Aorta (tissue), 5 donors: ENCODE measurements at places on chromosomes 2 and 18. TPM values are rescaled to one million over a fixed set of nuclear protein-coding genes. Genes with fewer than 3 reads are reported as not detected.

DNA sequence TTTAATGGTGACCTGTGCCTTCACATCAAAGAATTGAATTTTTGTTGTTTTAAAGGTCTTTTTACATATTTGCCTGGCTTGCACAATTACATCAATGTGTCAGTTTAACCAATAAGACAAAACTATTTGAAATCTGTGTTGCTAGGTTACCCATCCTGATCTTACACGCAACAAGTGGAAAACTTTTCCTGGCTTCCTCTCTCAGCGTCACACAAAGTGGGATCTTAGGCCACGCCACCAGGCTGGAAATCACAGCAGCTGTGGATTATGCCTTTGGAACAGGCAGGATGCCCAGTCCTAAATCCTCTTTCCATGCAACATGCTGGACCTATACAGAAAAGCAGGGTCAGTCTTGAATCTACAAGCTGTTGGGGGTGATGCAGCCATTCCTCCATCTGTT is 298.2 kb upstream of the HNRNPA3 start:
- no peak overlapping the region for H3K27ac ChIP-seq
- H3K4me3 ChIP-seq: no peak overlapping the region
- no peaks in the 10 kb centered on the region for H3K4me1 ChIP-seq
- no peak for DNase-seq

DNA sequence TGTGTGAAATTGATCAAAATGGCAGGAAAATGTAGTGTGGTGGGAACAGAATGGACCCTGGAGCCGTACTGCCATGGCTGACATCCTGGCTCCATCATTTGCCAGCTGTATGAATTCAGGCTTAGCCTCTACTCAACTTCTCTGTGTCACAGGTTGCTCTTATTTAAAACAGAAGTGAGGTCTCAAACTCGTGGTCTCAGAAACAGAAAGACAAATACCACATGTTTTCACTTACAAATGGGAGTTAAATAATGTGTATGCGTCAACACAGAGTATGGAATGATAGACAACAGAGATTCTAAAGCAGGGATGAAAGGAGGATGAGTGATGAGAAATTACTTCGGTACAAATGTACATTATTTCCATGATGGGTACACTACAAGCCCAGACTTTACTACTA is 227.4 kb downstream of the DCC start:
- H3K27me3 ChIP-seq: no peaks in the 10 kb centered on the region
- no peaks in the 10 kb centered on the region for H3K4me1 ChIP-seq
- H3K4me3 ChIP-seq: no peak overlapping the region
- no peaks in the 10 kb centered on the region for H3K36me3 ChIP-seq
- no peak overlapping the region for H3K27ac ChIP-seq

- H3K27ac ChIP-seq: no peak overlapping the region
- no peak for DNase-seq
- no peaks in the 10 kb centered on the region for H3K4me1 ChIP-seq
- no peaks in the 10 kb centered on the region for H3K36me3 ChIP-seq
- H3K27me3 ChIP-seq: no peaks in the 10 kb centered on the region
Observed at GRCh38 chr2:170711774-170712652, 3.1 kb upstream of the SP5 start.

DNA sequence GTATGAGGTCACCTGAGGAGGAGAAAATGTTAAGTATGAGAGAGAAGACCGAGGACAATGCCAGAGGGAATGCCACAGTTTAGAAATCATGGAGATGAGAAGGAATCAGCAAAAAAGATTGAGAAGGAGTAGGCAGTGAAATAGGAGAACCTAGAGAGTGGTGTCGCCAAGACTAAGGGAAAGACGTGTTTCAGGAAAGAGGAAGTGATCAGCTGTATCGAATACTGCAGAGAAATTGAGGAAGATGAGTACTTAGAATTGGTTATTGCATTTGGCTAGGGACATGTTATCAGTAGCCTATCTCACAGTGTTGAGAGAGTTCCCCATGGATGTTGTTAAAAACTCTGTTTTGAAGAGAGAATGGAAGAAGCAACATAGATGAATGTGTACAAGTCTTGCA is 112.3 kb downstream of the GALNT1 start:
- no peak overlapping the region for H3K27ac ChIP-seq
- no peak for DNase-seq
- no peaks in the 10 kb centered on the region for H3K27me3 ChIP-seq
- no peaks in the 10 kb centered on the region for H3K36me3 ChIP-seq

The MPP4 gene
- 1.0 TPM for total RNA-seq

GRCh38 chr2:218607436-218608115 is at the start of gene PLCD4:
TSS of gene PLCD4 (plus strand) at chr2:218607899. CDS start at chr2:218615740, 7,841 bp downstream.
- peak within 1 kb of the TSS; percentile 19 for H3K27ac ChIP-seq
- no peaks in the 10 kb centered on the region for H3K4me1 ChIP-seq
- DNase-seq: no peak
- H3K4me3 ChIP-seq: no peak within 1 kb of the TSS
- no peaks in the 10 kb centered on the region for H3K27me3 ChIP-seq
- H3K36me3 ChIP-seq: no peaks in the 10 kb centered on the region

The HOXD12 gene
- not detected for total RNA-seq

DNA sequence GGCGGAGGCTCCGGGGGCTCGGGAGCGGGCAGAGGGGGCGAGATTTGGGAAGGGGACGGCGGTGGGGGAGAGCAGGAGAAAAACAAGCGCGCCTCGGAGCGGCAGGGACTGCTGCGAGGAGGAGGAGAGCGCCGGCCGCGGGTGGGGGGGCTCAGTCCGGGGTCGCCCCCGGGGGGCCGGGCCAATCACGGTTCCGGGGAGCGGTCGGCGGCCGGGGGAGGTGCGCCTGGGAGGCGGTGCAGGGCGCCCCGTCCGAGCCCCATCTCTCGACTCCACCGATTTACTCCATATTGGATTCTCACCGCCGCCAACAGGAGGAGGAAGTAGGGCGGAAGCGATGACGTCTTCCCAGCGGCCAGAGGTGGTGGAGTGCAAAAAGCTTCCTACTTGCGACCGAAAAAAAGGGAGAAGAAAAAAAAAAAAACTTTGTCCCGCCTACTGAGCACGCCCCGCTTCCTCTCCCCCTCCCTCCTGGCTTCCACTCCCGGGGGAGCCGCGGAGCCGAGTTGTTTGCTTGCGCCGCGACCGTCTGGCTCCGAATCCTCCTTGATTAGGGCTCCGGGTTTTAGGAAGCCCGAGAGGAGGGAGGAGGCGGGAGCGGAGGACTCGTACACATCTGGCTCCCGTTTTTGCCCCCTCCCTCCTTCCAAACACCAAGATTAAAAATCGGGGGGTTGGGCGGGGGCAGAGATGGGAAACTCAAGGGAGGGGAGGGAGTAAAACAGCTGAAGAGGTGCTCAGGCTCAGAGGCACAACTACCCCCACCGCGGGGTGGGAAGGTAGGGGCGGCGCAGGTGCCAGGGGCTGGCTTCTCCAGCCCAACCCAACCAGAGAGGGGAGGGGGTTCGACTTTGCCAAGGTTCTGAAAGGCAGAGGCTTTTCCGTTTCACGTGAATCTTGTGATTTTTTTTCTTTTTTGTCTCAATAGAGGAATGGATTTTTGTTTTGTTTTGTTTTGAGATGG is at the start of gene SPRED2:
TSS of gene SPRED2 (minus strand) at position 373 of the 964 bp plus-strand sequence. CDS start 612 bp downstream, outside the sequence.
- DNase-seq: peak; percentile 96
- H3K4me3 ChIP-seq: peak within 1 kb of the TSS; percentile 88
- no peaks in the 10 kb centered on the region for H3K4me1 ChIP-seq
- peak within 1 kb of the TSS; percentile 89 for H3K27ac ChIP-seq

DNA sequence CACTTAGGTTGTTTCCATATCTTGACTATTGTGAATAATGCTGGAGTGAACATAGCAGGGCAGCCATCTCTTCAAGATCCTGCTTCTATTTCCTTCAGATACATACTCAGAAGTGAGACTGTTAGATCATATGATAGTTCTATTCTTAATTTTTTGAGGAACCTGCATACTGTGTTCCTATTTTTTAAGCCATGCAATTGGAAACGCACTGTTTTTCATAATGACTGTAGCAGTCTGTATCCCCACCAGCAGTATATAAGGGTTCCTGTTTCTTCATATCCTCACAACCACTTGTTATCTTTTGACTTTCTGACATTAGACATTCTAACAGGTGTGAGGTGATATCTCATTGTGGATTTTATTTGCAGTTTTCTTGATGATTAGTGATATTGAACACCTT is 15.5 kb downstream of the NEURL3 start:
- no peak overlapping the region for H3K4me3 ChIP-seq
- no peaks in the 10 kb centered on the region for H3K4me1 ChIP-seq
- H3K27ac ChIP-seq: no peak overlapping the region
- no peak for DNase-seq

DNA sequence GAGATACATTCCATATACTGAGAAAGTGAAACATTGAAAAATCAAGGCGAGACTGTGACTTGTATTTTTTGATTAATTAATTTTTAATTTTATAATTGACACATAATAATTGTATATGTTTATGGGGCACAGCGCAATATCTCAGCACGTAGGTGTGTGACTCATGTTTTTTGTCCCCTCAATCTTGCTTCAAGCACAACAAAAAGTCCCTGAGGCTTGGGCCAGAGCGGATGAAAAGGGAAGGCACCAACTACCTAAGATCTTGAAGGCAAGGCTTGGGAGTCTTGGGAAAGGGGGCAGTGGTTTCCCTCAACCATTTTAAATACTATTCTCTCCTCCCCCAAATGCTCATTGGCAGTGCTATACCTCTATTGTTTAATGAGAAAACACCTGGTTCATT is 9.9 kb downstream of the SGPP2 start:
- no peaks in the 10 kb centered on the region for H3K27me3 ChIP-seq
- no peaks in the 10 kb centered on the region for H3K36me3 ChIP-seq
- no peak overlapping the region for H3K4me3 ChIP-seq
- no peak overlapping the region for H3K27ac ChIP-seq
- no peak for DNase-seq
- H3K4me1 ChIP-seq: no peaks in the 10 kb centered on the region

The NXPH2 gene
- not detected for total RNA-seq

DNA sequence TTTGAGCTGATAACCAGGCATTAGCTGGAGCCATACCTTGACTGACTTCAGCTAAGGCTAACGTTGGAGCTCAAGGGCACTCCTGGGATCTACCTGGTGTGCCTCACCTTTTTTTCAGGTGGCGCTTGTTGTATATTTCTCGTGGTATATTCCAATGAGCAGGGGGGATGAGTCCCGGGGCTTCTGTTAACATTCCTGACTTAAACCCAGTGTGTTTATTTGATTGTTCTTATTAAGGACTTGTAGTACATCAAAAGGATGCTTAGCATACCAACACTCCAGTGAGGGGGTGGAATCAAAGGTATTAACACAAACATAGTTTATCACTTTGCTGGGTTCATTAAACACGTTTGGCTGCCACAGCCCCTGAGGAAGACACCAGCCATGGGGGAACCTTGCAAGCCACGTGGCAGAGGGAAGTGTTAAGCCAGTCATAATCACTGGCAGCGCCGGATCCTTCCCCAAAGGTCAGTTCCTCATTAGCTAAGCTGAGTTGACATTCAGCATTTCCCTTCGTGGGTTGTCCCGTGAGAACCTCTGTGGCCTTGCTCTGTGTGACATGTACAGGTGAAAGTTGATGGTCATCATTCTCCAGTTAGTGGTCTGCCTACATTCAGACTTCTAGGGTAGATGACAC is 119.5 kb upstream of the MCFD2 start:
- peak; percentile 79 for DNase-seq
- H3K27ac ChIP-seq: peak overlapping the region; percentile 86
- no peak overlapping the region for H3K4me3 ChIP-seq
- H3K27me3 ChIP-seq: no peaks in the 10 kb centered on the region
- H3K36me3 ChIP-seq: no peaks in the 10 kb centered on the region
- H3K4me1 ChIP-seq: peaks cover 5% of the 10 kb centered on the region

The ATP6V1C2 gene
- 0.49 TPM for total RNA-seq

DNA sequence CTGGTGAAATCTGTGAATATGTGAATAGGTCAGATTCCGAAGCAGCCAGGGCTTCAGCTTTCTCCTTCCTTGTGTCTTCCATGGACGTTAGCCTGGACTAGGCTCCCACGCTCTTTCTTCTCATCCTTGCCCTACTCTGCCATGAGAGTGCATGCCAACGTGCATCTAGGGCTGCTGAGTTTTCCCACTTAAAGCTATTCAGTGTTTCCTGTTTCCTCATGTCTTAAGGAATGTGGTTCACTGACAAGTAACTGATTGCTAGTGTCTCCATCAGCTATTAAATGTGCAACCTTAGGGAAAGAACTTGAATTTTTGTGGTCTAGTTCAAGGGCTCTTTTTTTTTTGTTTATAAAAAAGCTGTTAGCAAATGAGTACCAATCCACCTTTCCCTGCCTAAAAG is 642.3 kb upstream of the LINC00305 start:
- no peak overlapping the region for H3K4me3 ChIP-seq
- H3K4me1 ChIP-seq: no peaks in the 10 kb centered on the region
- no peak for DNase-seq
- no peak overlapping the region for H3K27ac ChIP-seq
- no peaks in the 10 kb centered on the region for H3K36me3 ChIP-seq

DNA sequence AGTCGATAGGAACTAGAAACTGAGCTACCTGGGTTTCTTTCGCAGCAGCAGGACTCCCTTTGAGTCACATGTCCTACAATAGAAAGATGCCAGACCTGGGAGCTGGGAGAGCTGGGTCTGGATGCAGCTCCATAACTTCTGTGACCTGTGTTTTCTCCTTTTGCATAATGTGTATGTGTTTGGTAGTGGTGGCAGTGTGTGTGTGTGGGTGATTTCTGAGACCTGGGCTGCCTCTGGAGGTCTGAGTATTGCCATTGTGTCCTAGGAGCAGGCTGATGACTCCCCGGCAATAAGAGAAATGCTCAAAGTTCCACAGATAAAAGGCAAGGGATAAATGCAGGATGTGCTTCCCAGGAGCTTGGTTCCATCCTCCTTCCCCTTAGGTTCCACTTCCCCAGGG is 6.4 kb downstream of the WNT10A start:
- no peaks in the 10 kb centered on the region for H3K36me3 ChIP-seq
- no peaks in the 10 kb centered on the region for H3K27me3 ChIP-seq
- no peak overlapping the region for H3K27ac ChIP-seq

DNA sequence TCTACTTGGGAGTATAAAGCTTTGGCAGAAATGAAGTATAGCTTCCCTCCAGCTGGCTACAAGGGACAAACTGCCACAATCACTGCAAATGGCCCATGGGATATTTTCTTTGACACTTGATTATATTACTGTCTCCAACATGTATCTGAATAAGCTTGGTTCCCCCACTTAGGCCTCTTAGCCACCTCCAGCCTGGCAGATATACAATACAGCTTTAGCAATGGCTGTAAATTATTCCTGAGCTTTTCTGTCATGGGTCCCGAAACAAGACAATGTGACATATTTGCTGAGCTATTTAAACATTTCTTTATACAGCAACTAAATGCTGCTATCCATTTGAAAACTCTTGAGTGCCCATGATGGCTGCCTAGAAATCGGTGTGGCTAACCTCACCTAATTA is 406.2 kb downstream of the SUCLG1 start:
- H3K27ac ChIP-seq: no peak overlapping the region
- H3K4me3 ChIP-seq: no peak overlapping the region
- no peak for DNase-seq
- no peaks in the 10 kb centered on the region for H3K4me1 ChIP-seq
- no peaks in the 10 kb centered on the region for H3K27me3 ChIP-seq
- no peaks in the 10 kb centered on the region for H3K36me3 ChIP-seq

GRCh38 chr18:42475157-42475556 is 520.1 kb downstream of the PIK3C3 start:
- no peaks in the 10 kb centered on the region for H3K4me1 ChIP-seq
- DNase-seq: no peak
- no peaks in the 10 kb centered on the region for H3K36me3 ChIP-seq
- no peak overlapping the region for H3K27ac ChIP-seq
- no peak overlapping the region for H3K4me3 ChIP-seq

GRCh38 chr2:212156088-212156487 is 382.5 kb downstream of the ERBB4 start:
- H3K27me3 ChIP-seq: no peaks in the 10 kb centered on the region
- no peaks in the 10 kb centered on the region for H3K36me3 ChIP-seq
- no peak for DNase-seq
- no peak overlapping the region for H3K4me3 ChIP-seq

The GLI2 gene
- 18.5 TPM for total RNA-seq

- no peak overlapping the region for H3K4me3 ChIP-seq
- no peaks in the 10 kb centered on the region for H3K27me3 ChIP-seq
- DNase-seq: no peak
- no peaks in the 10 kb centered on the region for H3K36me3 ChIP-seq
Observed at GRCh38 chr2:38605298-38605830, 2.6 kb upstream of the HNRNPLL start.
